ENCODE measurements at places on chromosomes 7 and 10.

DNA sequence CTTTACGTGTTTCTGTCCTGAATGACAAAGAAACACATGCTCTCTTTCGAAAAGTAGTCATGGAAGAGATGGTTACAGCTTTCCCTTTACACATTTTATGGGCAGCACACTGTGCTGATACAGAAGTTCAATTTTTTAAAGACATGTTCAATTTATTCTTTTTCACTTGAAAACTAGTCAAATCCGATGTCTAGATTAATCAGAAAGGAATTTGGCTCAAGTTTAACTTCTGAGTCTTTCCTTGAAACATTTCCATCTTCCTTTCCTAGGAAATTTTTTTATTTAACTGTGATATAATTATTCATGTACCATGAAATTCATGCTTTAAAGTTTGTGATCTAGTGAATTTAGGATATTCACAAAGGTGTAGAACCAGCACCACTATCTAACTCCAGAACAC is 360.1 kb downstream of the TNS3 start:
- no peak for DNase-seq

DNA sequence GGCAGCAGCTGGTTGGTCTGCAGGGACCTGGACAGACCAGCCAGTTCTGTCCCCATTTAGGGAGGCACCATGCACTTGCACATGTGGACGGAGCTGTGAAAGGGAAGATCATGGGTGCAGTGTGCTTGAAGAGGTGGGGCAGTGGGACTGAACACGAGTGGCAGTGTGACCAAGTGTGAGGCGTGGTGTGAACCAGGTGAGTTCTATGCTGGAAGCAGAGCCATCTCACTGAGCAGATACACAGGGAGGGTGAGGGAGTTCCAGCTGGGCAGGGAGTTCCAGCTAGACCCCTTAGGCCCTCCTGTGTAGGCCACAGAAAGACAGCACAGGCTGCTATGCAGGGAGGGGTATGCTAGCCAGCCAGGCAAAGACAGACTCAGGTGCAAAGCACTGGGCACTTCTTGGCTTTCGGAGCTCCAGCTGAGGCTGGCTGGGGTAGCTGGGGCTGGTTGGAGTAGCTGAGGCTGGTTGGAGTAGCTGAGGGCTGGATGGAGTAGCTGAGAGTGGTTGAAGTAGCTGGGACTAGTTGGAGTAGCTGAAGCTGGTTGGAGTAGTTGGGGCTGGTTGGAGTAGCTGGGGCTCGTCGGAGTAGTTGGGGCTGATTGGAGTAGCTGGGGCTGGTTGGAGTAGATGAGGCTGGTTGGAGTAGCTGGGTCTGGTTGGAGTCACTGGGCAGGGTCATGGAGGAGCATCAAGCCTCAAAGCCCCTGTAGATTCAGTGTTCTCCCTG is 90.9 kb downstream of the HIP1 start:
- no peak for DNase-seq

DNA sequence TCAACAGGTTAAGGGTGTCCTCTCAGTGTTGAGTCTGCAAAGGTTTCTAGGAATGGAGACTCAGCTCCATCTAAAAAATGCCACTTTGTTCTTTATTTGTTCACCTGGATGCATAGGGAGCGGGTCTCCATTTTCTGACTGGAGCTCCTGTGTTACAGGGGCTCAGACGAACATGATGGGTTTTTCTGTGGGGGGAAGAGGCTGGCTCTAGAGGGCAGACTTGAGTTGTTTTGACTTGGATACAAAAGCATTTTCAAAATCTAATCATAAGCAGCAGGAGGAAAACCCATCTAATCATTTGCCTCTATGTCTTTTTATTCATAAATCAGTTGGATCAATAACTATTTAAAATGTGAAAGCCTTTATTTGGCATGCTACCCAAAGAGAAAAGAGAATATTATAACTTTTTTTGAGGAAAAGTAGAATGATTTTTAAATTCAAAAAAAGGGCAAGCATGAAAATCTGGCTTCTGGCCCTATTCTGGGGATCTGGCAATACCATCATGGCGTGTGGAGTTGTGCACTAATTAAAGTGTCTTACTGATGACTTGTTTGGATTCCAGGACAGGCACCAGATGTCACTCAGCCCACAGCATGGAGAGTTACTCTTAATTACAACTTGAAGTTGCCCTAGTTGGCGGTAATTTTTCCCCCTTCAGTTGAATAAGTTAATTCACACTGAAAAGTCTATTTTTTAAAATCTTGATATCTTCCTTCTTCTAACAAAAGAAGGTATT is 594.9 kb downstream of the REEP3 start:
- DNase-seq, result no peak

DNA sequence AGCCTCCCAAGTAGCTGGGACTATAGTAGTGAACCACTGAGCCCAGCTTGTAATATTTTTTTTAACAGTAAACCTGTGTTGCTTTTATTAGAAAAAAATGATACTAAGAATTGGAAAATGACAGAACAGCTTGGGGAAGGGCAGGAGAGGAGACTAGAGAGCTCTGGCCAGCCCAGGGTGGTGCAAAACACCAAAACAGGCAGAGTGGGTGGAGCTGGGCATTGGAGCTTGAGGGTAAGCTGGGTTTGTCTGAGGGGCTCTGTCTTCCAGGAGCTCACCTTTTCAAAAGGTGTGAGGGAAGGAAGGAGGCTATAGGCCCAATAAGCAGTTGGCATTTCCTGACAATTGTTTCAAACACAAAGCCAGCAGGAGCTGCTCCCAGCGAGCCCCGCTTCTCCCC is 75.2 kb upstream of the DUSP5 start:
- no peak for DNase-seq

DNA sequence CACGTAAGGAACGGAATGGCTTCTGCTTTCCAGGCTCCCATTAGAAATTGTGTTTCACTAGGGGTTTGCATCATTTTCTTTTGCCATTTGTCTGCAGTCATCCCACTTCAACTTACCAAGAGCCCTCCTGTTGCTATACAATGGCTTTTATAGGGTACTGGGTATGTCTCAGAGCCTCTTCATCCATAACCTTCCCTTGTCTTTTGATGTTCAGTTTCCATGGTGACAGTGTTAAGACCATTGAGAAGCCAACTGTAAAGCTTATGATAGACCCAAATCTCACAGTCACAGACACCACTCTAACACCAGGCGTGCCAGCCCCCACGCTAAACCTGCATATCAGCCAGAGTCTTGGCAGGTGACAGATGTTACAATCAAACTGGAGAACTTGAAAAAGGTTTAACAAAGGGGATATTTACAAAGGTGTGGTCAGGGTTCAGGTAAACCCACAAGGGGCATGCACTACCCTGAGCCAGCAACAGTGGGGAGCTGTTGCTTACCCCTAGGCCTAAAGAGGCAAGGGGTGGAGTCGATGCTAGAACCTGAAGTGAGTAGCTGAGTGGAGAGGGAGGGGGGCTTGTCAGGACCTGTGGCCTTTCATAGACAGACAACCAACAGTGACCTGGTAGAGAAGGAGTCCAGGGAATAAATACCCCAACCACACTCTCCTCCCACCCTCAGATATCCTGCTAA is 53.2 kb upstream of the ABLIM1 start:
- DNase-seq, result no peak

DNA sequence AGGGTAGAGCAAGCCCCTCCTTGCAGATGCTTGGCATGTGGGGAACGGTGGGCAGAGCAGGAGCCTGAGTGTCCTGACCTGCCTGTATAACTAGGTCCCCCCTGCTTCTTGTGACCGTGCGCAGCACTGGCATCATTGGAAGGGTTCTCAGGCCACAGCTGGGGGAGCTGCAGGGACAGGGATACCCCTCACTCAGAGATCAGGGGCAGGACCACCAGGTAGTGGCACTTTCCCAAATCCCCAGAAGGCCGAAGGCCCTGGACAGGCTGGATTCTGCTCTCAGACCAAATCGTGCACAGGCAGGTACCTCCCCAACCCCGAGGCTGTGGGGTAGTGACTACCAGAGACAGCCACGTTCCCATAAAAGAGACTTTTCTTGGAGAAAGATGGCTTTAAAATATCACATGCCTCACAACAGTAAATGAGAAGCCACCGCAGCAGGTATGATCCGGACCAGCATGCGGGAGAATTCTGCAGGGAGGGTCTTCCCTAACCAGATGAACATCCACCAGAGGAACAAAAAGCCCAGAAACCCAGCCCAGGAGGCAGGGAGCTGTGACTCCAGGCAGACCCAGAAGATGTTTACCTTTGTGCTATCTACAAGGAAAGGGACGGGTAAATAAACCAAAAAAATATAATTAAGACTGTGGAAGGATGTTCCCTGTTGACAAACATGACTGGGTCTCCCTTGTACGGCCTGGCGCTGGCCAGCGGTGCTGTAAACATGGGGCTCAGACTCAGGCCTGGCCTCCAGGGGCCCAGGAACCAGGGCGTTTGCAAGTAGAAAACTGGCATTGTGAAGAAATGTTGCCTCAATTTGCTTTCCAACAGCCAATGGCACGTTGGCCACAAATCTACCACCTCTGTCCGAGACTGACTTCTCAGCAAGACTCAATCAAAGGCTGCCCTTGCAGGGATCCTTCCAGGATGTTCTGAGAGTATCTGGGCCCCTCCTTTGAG is 180.0 kb downstream of the TNS3 start:
- DNase-seq, result no peak

GRCh38 chr10:16832351-16833080 is 15.3 kb upstream of the RSU1 start:
- no peak for DNase-seq

DNA sequence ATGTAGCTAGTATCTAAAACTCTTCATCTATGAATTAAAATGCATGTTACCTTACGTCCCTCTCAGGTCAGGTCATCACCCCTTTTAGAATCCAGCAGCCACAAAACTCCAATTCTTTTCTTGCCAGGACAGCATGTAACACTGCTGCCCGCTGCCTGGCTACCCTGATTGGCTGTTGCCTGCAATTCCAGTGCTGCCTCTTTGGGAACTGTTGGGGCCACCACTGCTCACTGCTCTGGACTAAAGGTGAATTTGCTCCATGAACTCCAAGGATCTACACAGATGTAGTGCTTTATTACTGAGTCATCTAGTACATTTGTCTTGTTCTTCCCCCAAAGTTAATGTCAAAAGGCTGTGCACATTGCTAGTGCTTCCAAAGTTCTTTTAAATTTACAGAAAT is 40.4 kb downstream of the SCIN start:
- DNase-seq, result no peak

- DNase-seq, result no peak
Observed at GRCh38 chr7:16923019-16923418, 41.2 kb upstream of the AGR3 start.

GRCh38 chr7:69067397-69067796 is 530.9 kb upstream of the AUTS2 start:
- DNase-seq, result no peak

GRCh38 chr10:79397575-79398303 is 47.7 kb downstream of the ZCCHC24 start:
- DNase-seq, result no peak

- DNase-seq, result no peak
Observed at GRCh38 chr10:88826388-88826787, 23.9 kb downstream of the LIPM start.

GRCh38 chr7:130553398-130554029 is 61.6 kb downstream of the MEST start:
- no peak for DNase-seq

DNA sequence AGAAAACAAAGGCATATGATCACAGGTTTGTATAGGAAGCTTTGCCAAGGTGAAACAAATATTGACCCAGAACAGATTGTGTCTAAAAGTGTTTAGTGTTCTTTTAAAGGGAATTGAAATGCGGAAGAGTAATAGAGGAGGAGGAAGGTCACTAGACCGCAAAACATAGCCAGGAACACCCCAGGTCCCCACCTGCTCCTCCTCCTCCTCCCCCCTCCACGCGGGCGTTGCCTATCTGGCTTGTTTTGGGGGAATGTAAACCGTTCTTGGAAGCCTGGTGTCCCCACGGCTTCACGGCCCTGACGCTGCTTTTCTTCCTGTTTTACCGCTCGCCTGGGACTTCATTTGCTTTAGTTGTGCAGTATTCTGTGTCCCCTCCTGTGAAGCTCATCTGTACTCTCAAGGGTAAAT is 81.0 kb upstream of the PFKP start:
- no peak for DNase-seq

GRCh38 chr7:95910341-95910740 is 138.0 kb downstream of the DYNC1I1 start:
- no peak for DNase-seq

DNA sequence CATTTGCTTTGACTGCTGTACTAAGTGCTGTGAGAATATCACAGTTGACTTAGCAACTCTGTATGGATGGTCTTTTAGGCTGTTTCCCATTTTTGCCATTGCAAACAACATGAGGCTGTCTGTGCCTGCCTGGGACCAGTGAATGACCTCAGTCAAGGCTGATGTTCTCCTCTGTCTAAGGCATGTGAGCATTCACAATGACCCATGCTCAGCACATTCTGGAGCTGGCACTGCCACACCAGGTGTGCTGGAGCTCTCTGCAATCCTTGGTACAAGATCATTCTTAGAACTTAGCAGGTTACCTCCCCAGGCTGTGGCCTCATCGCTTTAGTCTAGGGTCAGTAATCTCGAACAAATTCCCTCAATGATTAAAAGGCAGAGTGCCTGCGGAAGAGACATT is 61.9 kb downstream of the SH3PXD2A start:
- DNase-seq, result no peak

GRCh38 chr7:158702944-158703343 is 1.7 kb downstream of the NCAPG2 start:
- DNase-seq, result no peak

DNA sequence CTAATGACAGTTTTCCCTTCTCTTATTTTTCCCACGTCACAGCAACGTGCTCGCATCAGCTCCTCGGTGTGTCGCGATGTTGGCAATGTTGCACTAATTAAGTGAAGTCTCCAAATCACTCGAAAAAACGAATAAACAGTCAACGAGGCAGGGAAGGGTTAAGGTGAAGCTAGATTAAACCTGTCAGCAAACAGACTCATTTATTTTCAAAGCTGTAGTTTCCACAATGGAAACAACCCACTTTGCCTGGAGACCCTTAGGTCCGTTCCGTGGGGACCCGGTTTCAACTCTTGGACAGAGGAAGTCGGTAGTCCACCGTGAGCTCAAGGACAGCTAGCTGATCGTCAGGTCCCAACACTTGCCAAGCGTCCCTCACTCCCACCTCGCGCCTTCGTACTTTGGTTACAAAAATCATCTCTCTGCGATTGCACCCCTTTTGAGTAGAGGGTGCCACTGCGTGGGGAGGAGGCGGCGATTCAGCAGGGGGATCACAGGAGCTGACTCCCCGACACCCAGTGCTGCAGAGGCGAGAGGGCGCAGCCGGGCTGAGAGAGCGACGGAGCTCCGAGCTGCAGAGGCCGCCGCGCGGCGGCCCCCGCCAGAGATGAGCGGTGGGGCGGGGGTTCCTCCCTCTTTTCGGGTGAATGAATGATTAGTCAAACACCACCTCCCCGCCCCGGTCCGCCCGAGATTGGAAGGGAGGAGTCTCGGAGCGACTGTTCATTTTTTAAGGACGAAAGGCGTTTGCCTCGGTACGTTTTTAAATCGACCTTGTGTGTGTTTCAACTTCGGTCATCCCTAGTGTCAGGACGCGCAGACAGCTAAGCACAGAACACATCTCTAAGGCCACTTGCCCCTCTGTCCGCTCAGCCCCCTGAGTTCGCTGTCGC is 1.3 kb upstream of the BMPER start:
- no peak for DNase-seq

GRCh38 chr7:151736403-151736909 is 140.5 kb downstream of the PRKAG2 start:
- no peak for DNase-seq

GRCh38 chr10:131785121-131785460 is 115.7 kb upstream of the PPP2R2D start:
- DNase-seq, result no peak

GRCh38 chr10:29714096-29714874 is 79.5 kb upstream of the SVIL start:
- no peak for DNase-seq
